Islet precursor cell (in vitro differentiated cells): ENCODE measurements at places on chromosomes 7 and 10.

DNA sequence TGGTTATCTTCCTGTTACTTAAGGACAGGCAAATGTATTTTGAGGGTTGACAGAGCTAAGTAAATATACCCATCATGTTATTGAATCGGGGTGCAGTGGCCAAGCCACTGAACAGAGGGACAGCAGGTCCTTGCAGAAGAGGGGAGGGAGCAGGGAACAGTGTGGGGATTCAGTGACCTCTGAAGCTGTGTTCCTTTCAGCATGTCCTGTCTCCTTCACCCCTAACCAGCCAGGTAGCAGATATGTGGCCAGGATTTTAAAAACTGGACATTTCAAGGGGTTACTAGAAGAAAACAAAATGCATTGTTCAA lies 12.7 kb downstream of the ANK3 start:
- DNase-seq: no peak

- no peak for DNase-seq
These were observed 149.8 kb downstream of the GNAT3 start for GRCh38 chr7:80362010-80362618.

DNA sequence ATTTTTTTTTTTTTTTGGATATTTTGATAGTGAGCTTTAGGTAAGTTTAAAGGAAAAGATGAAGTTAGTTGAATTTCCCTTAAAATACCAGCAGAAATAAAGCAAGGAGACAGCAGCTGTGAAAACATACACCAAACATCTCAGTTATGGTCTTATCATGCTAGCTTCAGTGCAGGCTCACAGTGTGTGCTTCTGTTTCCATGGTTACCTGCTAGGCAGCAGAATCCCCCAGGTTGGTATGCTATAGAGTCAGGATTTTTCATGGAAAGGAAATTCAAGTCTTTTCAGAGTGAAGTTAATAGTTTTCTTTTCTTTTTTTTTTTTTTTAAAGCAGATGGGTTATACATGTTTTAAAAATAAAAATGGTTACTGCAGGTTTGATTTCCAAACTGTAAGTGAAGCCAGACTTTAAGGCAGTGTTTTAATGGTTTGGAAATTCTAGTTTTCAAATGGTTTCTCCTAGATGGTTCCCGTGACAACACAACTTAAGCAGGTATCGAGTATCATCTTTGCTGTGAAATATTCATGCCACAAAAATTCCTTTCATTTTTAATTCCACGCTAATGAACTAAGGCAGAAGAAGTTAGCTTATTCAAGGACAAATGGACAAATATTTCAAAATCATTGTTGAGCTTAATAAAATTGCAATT lies 230.9 kb downstream of the BICC1 start:
- no peak for DNase-seq

- DNase-seq: peak; percentile 79
These were observed 230.5 kb upstream of the TMEM229A start for GRCh38 chr7:124263232-124263827.

- peak; percentile 60 for DNase-seq
These were observed 14.6 kb downstream of the SFRP4 start for GRCh38 chr7:37901890-37902524.

GRCh38 chr10:61958805-61959204 lies 57.3 kb downstream of the ARID5B start:
- no peak for DNase-seq

DNA sequence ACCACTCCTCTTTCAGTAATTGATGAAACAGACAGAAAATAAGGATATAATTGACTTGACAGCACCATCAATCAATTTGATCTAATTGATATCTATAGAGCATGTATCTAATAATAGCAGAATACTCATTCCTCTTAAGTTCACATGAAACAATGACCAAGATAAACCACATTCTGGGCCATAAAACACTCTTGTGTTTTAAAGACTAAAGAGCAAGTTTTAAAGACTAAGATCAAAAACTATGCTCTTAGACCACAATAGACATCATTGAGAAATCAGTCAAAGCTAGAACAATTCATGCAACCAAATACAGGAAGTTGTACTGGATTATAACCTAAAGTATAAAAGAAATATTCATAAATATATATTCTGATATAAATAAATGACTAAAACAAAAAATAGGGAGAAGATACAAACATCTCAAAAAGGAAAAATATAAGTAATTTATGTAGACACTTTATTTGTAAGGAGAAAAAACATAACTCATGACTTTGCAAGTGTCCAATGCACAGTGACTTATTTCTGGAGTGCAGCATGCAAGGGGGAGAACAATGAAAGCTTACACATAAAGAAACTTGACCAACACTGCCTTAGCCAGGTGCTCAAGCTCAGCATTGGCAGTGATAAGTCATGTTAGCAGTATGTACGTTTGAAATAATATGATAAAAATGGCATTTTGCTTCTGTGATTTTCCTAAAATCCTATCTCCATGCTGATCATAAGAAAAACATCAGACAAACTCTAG lies 312.7 kb upstream of the IGFBP3 start:
- DNase-seq: no peak
